ENCODE measurements at places on chromosomes 6 and 20. TPM values are rescaled to one million over a fixed set of nuclear protein-coding genes. Genes with fewer than 3 reads are reported as not detected.

SRMS gene
- not detected for total RNA-seq

MYBL2 gene
- total RNA-seq: not detected

GRIK2 gene
- not detected for total RNA-seq

EEF1A2 gene
- total RNA-seq: 1.1 TPM

MROH8 gene
- not detected for total RNA-seq

OPRM1 gene
- not detected for total RNA-seq

DNA sequence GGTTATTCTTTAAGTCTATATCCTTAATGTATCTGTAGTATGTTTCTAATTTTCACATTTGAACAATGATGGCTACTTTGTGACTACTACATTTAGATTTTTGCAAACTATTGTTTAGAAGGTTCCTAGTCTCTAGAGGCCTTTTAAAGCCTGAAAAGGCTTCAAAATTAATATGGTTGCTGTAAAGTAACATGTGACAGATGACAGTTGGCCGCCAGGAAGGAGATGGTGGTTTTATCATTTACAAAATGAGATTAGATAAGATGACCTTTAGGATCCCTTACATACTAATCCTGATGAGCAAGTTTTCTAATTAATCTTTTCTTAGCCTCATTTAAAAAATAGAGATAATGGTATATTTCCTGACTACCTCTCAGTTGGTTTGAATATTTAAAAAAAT lies 18.8 kb downstream of the SCAF8 start:
- no peaks in the 10 kb centered on the region for H3K36me3 ChIP-seq
- no peak overlapping the region for H3K27ac ChIP-seq
- H3K27me3 ChIP-seq: no peaks in the 10 kb centered on the region

DNA sequence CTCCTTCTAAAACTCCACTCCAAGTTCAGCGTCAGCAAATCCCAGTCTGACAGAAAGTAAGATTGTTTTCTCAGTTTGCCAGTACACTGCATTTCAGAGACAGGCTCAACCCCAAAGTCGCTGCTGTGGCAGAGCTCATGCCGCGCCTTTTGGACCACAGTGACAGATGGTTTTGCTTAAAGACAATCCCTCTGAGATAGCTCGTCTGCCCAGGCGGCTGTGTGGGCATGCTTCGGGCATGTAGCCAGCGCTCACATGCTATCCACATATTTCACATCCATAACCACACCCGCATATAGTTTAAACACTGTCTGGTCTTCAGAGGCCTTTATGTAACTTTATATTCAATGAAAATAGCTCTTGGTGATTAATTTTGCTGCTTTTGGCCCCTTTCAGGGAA lies 14.7 kb upstream of the PXDC1 start:
- H3K4me1 ChIP-seq: peaks cover 5% of the 10 kb centered on the region
- peak overlapping the region; percentile 80 for H3K27ac ChIP-seq
- peak; percentile 67 for DNase-seq

DNA sequence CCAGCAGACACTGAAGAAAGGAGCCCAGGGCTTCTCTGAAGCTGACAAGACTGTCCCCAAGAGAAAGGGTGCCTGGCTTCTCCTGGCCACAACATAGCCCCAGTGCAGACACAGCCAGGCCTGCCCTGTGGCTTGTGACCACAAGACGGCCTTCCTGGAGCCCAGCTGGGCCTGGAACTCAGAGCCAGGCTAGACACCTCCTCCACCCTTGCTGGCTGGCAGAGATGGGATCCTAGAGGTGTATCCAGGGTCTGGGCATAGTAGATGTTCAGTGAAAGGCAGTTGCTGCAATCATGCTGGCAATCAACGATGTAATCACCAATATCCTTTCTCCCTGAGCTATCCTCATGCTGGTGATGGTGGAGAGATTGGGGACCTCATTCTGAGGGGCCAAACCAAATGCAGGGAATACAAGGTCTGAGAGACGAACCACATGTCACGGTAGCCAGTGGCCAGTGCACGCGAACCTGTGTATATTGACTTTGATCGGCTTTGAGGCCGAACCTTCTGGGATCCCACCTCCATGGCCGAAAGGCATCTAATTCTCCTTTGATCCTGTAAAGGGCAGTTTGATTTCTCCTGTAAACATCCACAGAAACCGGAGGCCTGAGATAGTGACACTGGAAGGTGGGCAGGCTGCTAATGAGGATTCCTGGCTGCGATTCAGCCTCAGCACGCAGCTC lies 115.2 kb downstream of the PSMB1 start:
- no peaks in the 10 kb centered on the region for H3K36me3 ChIP-seq
- no peaks in the 10 kb centered on the region for H3K4me1 ChIP-seq
- H3K27ac ChIP-seq: no peak overlapping the region
- no peaks in the 10 kb centered on the region for H3K27me3 ChIP-seq

GRCh38 chr6:71509191-71510005 lies 220.8 kb downstream of the OGFRL1 start:
- DNase-seq: no peak
- H3K27ac ChIP-seq: no peak overlapping the region
- H3K27me3 ChIP-seq: no peaks in the 10 kb centered on the region

- no peak for DNase-seq
- H3K4me3 ChIP-seq: no peak overlapping the region
- no peaks in the 10 kb centered on the region for H3K27me3 ChIP-seq
- no peak overlapping the region for H3K27ac ChIP-seq
- H3K36me3 ChIP-seq: no peaks in the 10 kb centered on the region
- no peaks in the 10 kb centered on the region for H3K4me1 ChIP-seq
Observed at GRCh38 chr6:5976811-5977210, 29.9 kb downstream of the NRN1 start.

- H3K27ac ChIP-seq: no peak overlapping the region
- DNase-seq: no peak
- no peaks in the 10 kb centered on the region for H3K27me3 ChIP-seq
- no peak overlapping the region for H3K4me3 ChIP-seq
Observed at GRCh38 chr6:38937839-38938613, 110.6 kb upstream of the GLP1R start.

DNA sequence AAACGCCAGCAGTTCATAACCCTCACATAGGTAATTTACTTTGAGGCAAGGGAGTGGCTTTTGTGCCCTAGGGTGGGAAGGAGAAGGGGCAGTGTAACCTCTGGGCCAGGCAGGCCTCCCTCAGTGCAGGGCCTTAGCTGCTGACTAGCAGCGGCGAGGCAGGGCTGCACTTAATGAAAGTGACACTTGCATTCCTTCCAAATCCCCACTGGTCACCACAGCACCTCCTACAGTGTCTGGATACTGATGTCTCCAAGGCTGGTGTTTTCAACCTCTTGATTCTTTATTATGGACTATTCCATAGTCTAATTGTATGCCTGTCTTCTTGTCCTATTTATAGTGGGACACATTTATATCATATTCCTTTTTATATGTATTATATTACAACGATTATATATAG lies 152.7 kb downstream of the LY86 start:
- no peak overlapping the region for H3K4me3 ChIP-seq
- no peak overlapping the region for H3K27ac ChIP-seq
- H3K27me3 ChIP-seq: no peaks in the 10 kb centered on the region

DNA sequence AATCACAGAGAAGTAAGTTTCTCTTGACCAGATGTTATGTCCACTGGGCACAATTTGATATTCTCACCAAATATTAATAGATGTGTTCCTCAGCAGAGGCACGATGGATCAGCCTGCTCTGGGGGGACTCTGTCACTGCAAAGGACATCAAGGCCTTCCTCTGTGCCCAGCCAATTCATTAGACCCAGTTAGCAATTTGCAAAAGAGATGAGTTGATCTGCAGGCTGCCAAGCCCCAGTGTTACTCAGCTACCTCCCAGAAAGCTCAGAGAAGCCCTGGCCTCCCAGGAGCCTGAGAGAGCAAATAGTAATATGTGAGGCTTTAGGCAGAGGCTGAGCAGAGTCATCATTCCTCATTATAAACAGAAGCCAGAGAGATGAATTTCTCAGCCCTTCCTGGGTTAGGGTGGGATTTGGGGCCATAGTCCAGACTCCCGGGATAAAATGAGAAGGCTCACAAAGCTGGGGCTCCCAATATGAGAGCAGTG lies 54.2 kb downstream of the ZNF831 start:
- no peak for DNase-seq
- no peak overlapping the region for H3K4me3 ChIP-seq
- H3K27me3 ChIP-seq: no peaks in the 10 kb centered on the region

- no peak overlapping the region for H3K4me3 ChIP-seq
- no peak overlapping the region for H3K27ac ChIP-seq
- no peaks in the 10 kb centered on the region for H3K27me3 ChIP-seq
- H3K4me1 ChIP-seq: no peaks in the 10 kb centered on the region
- no peak for DNase-seq
- H3K36me3 ChIP-seq: no peaks in the 10 kb centered on the region
Observed at GRCh38 chr20:55269913-55270312, 735.4 kb downstream of the CBLN4 start.

DNA sequence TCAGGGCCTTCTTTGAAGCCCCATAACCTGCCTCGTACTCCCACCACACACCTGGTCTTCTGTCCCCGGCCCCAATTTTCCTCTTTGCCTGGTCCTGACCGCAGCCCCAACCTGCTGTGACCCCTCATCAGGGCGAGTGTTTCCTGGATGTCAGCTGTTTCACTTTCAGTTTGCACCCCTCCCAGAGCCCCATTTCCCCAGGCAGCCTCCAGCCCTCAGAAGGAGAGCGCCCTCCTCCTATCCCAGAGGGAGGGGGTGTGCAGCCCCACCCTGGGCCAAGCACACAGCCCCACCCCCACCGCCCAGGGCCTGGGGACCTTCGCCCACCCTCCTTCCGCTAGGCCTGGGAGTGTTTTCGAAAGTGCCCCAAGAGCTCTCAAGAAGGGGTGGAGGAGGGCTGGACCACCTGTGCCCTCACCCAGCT lies 1.5 kb downstream of the BAK1 start:
- DNase-seq: no peak
- peaks cover 29% of the 10 kb centered on the region for H3K36me3 ChIP-seq
- peak overlapping the region; percentile 77 for H3K27ac ChIP-seq
- H3K4me3 ChIP-seq: peak overlapping the region; percentile 80
- no peaks in the 10 kb centered on the region for H3K27me3 ChIP-seq

DNA sequence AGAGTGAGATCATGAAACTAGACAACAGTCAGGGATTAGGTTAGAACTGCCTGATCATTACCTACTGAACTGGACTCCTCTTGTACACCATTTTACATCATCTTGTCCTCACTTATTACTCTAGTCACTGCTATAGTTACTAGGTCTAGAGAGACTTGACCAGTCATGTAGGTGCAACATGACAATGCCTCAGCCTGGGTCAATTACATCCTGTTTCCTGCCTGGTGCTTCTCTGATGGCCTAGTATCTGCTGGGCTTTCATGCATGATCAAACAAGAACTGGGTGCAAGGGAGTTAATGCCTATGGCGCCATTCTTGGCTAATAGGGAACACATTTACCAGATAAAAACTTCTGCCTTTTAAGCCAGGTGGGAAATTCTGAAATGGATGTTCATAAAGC lies 39.2 kb upstream of the MMS22L start:
- no peaks in the 10 kb centered on the region for H3K36me3 ChIP-seq
- no peaks in the 10 kb centered on the region for H3K4me1 ChIP-seq
- no peak overlapping the region for H3K4me3 ChIP-seq
- no peak overlapping the region for H3K27ac ChIP-seq
- H3K27me3 ChIP-seq: no peaks in the 10 kb centered on the region
- DNase-seq: no peak

DNA sequence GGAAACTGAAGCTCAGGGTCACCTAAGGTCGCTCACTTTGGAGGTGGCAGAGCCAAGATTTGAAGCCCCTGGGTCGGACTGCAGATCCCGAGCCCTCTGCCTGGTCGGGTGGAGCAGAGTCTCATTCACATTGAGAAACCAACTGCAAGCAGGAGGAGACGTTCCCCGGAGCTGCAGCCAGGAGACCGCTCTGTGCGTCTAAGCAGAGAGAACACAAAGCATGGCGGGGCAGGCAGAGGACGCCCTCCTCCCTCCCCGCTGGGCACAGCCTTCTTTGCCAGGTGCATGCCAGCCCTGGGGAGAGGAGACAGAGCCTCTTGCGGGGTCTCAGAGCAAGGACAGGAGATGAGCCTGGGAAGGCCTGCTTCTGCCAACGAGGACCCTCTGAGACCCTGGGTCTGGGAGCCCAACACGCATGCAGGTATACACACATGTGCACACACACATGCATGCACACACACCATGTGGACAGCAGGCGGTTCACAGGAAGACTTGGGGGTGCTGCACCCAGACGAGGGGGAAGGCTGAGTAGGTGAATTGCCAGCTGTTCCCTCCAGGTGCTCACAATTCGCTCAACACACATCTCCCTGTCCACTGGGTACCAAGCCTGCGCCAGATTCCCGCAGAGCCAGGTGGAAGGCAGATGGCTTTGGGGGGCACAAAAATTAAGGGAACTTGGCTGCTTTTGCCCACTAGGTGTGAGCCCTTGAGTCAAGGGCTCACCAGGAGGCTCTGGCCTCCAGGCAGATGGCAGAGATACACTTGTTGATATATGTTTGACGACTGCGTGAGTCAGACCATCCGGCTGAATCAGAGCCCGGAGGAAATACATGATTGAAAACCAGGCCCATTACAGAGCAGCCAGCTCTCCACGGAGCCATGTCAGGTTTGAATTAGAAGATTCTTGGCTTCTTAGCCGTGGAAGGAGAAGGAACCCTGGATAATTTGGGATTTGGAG lies 5.5 kb upstream of the NTSR1 start:
- H3K27ac ChIP-seq: no peak overlapping the region
- H3K27me3 ChIP-seq: peaks cover 10% of the 10 kb centered on the region
- H3K4me1 ChIP-seq: peaks cover 2% of the 10 kb centered on the region
- DNase-seq: no peak

All from ascending aorta (tissue), 2 donors.